CD4-positive, alpha-beta T cell (primary cell): ENCODE measurements at places on chromosomes 7 and 10. TPM values are rescaled to one million over a fixed set of nuclear protein-coding genes. Genes with fewer than 3 reads are reported as not detected.
A peak's percentile ranks its signal among the peaks of the same experiment; 100 is the strongest.

The FAM25G gene
- not detected for total RNA-seq

- H3K27me3 ChIP-seq = no peaks in the 10 kb centered on the region
- no peak overlapping the region for H3K27ac ChIP-seq
- H3K4me1 ChIP-seq = no peaks in the 10 kb centered on the region
- no peak overlapping the region for H3K4me3 ChIP-seq
Measured at GRCh38 chr7:85224171-85224570, 37.3 kb upstream of the SEMA3D start.

DNA sequence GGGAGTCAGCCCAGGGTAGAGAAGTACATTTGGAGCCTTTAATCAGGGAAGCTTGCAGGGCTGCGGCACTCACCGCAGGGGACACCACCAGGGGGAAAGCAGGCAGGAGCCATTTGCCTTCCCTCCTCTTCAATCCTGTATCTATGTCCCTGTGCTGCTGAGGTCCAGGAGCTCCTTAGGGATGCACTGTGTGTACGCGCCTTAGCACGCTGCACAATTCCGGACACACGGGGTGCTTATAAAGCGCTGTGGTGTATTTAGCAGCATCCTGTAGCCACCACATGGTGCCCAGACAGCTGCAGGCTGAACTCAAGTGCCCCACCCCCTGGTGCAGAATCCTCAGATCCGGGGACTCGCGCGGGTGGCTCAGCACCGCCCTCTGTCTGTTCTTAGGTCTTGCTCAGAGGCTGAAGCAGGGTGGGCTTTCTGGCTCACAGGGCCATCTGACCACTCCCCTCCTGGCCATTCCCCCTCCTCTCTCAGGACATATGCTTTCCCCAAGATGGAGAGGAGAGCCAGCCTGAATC, 421.4 kb downstream of the SDK1 start:
- H3K4me1 ChIP-seq = no peaks in the 10 kb centered on the region
- peak; percentile 37 for DNase-seq
- H3K36me3 ChIP-seq = no peaks in the 10 kb centered on the region
- H3K4me3 ChIP-seq = no peak overlapping the region
- no peak overlapping the region for H3K27ac ChIP-seq
- H3K27me3 ChIP-seq = no peaks in the 10 kb centered on the region

GRCh38 chr7:584122-584465, 64.4 kb upstream of the PDGFA start:
- peaks cover 30% of the 10 kb centered on the region for H3K4me1 ChIP-seq
- peak; percentile 87 for DNase-seq
- H3K27me3 ChIP-seq = no peaks in the 10 kb centered on the region
- peak overlapping the region; percentile 64 for H3K27ac ChIP-seq
- no peaks in the 10 kb centered on the region for H3K36me3 ChIP-seq

DNA sequence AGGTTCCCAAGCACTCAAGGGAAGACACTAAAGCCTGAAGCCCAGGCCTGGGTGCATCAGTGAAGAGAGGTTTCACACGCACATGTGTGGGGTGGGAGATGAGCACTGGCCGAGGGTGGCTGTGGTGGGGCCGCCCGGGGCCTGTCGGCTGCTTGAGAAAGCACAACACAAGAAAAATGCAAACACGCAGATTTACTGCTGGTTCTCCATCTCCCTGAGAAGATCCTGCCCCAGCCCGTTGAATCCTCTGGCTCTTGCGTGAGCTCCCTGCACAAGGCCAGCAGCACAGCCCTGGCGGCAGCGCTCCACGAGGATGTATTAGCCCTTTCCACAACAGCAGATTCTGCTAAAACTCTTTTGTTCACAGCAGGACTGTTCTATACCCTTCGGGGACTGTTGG, 6.2 kb downstream of the ZNF511 start:
- H3K27ac ChIP-seq = no peak overlapping the region
- peaks cover 30% of the 10 kb centered on the region for H3K36me3 ChIP-seq
- DNase-seq = no peak
- H3K4me3 ChIP-seq = no peak overlapping the region
- H3K27me3 ChIP-seq = no peaks in the 10 kb centered on the region
- H3K4me1 ChIP-seq = peaks cover 14% of the 10 kb centered on the region

- no peak for DNase-seq
- no peak overlapping the region for H3K27ac ChIP-seq
- no peak overlapping the region for H3K4me3 ChIP-seq
- no peaks in the 10 kb centered on the region for H3K36me3 ChIP-seq
Measured at GRCh38 chr7:51244053-51244452, 72.6 kb downstream of the COBL start.
